Thyroid gland (tissue), 4 donors: ENCODE measurements at places on chromosomes 12 and 14. TPM values are rescaled to one million over a fixed set of nuclear protein-coding genes. Genes with fewer than 3 reads are reported as not detected.

PARP2 gene
- 14.6 TPM for total RNA-seq

GRCh38 chr12:130101370-130101769 lies 60.9 kb upstream of the FZD10 start:
- peaks cover 4% of the 10 kb centered on the region for H3K27me3 ChIP-seq
- no peak overlapping the region for H3K4me3 ChIP-seq
- no peak for DNase-seq
- no peak overlapping the region for H3K27ac ChIP-seq
- H3K4me1 ChIP-seq: peaks cover 9% of the 10 kb centered on the region
- H3K36me3 ChIP-seq: no peaks in the 10 kb centered on the region

DNA sequence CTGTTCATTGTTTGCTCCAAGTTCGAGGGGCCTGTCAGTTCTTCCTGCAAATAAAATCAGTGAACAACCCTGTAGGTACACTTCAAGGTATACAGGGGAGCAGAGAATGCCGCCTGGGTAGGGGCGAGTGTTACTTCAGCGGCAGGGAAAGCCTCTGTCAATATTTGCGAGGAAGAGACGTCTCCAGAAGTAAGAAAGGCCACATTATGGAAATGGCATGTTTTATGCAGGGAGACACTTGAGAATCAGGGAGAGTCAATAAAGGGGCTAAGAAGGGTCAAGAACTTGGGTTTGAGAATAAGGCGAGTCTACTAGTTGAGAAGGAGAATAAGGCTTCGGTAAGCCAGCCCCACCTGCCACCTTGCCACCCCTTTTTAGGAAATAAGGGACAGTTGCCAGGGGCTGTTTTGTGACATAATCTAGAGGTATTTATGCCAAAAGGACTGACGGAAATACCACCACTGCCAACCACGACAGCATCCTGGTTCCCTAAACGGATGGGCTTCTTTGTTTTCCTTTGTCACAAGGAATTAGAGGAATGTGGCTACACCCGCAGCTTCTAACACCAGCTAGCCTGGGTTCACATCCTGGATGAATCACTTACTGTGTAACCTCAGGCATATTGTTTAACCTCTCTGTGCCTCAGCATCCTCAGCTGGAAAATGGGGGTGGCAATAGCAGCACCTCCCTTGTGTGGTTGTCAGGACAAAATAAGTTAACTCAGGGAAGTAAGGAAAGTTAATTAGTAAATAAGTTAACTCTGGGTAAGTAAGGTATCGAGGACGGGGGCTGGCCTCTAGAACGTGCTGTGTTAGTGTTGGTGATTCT lies 67.7 kb downstream of the EID3 start:
- no peak overlapping the region for H3K27ac ChIP-seq
- H3K36me3 ChIP-seq: no peaks in the 10 kb centered on the region
- H3K4me1 ChIP-seq: no peaks in the 10 kb centered on the region
- H3K4me3 ChIP-seq: no peak overlapping the region

- H3K27ac ChIP-seq: peak overlapping the region; percentile 56
- DNase-seq: peak; percentile 90
- no peaks in the 10 kb centered on the region for H3K27me3 ChIP-seq
- H3K4me3 ChIP-seq: no peak overlapping the region
- H3K36me3 ChIP-seq: peaks cover 30% of the 10 kb centered on the region
Measured at GRCh38 chr12:53061404-53062010, 11.6 kb downstream of the TNS2 start.

- H3K27me3 ChIP-seq: no peaks in the 10 kb centered on the region
- peak; percentile 49 for DNase-seq
- peaks cover 2% of the 10 kb centered on the region for H3K4me1 ChIP-seq
- H3K36me3 ChIP-seq: no peaks in the 10 kb centered on the region
- H3K27ac ChIP-seq: peak overlapping the region; percentile 99
- no peak overlapping the region for H3K4me3 ChIP-seq
Measured at GRCh38 chr14:36498938-36499337, 21.1 kb downstream of the NKX2-1 start.
